ENCODE measurements at places on chromosomes 16 and 17.

- no peak for DNase-seq
Measured at GRCh38 chr16:11367483-11367906, 22.2 kb downstream of the RMI2 start.

DNA sequence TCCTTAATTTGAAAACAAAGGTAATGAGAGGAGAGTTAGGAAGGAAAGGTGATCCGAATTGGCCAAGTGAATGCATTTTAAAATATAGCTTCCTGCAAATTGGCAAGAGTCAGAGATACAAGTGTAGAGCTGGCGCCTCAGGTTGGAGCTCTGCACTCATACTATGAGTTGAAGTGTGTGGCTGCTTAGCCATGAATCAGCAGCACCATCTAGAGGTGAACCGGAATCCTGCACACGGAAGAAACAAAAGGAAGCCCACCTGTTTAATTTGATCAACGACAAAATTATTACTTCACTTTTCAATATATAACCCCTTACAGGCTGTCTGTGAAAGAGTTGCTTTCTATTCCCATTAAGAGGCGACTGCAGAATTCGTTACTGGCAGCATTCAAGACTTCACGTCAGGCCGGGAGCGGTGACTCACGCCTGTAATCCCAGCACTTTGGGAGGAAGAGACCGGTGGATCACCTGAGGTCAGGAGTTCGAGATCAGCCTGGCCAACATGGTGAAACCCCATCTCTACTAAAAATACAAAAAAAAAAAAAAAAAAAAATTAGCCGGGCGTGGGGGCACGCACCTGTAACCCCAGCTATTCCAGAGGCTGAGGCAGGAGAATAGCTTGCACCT lies 1253.7 kb upstream of the CDH8 start:
- DNase-seq = no peak

DNA sequence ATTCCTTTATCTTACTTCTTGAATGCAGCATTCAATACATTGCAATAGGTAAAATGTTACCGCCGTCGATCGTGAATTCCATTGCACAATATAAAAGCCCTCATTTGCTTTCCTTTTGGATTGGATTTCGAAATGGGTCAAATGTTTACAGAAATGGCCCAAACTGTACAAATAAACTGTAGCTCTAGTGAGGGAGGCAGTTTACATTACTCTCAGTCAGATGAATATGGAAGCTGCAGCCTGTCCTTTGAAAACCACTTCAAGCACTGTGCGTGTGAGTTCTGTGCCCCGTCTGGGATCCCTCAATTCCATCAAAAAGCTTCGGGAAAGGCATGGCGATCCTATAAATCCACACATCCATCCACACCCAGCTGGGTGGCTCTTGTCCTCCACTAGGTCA lies 258.6 kb upstream of the FOXF1 start:
- no peak for DNase-seq

GRCh38 chr16:12613131-12613991 lies 190.3 kb downstream of the CPPED1 start:
- DNase-seq = peak; percentile 17

DNA sequence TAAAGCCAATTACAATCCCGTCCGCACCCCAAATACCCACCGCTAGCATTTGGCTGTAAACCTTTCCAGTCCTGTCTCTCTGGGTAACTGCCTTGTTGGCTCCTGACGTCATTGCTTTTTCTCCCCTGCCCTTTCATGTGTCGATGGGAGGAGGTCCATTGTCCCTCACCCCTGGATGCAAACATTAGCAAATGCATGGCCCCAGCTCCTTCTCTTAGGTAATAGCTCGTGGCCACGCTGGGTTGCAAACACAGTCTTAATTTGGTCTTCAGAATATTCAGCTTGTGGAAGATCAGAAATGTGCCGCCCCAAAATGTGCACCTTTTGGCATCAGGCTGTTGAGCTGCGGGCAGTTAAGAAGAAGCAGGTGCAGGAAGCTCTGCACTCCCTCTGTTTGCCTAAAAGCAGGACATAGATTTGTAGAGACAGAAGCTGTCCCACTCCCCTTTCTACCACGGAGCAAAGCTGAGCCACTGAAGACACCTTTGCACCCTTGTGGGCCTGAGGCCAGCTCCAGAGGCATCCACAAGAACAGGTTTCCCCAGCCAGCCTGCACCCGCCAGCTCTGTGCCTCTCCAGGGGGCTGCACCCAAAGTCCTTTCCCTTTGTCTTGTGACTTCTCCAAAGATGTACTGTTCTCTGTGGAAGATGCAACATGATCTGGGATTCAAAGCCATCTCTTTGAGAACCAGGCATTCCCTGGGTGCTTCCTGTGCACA lies 127.3 kb downstream of the MGAT5B start:
- no peak for DNase-seq

DNA sequence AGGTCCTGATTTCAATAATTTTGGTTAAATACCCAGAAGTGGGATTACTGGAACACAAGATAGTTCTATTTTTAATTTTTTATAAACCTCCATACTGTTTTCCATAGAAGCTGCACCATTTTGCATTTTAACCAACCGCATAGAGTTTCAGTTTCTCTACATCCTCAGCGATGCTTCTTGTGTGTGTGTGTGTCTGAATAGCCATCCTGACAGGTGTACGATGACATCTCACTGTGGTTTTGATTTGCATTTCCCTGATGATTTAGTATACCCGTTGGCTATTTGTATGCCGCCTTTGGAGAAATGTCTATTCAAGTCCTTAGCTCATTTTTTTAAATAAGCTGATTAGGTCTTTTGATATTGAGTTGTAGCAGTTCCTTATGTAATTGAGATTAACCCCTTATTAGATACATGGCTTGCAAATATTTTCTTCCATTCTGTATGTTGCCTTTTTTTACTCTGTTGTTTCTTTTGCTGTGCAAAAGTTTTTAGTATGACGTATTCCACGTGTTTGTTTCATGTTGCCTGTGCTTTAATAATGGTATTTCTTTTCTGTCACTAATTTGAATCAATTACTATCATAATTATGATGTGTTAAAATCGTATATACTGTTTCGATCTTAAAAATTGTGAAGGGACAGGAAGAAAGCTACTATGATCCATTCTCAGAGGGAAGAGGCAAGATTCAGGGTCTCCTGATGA lies 227.2 kb upstream of the MON1B start:
- no peak for DNase-seq

- DNase-seq = no peak
Measured at GRCh38 chr16:64586781-64587180, 535.1 kb downstream of the CDH11 start.

DNA sequence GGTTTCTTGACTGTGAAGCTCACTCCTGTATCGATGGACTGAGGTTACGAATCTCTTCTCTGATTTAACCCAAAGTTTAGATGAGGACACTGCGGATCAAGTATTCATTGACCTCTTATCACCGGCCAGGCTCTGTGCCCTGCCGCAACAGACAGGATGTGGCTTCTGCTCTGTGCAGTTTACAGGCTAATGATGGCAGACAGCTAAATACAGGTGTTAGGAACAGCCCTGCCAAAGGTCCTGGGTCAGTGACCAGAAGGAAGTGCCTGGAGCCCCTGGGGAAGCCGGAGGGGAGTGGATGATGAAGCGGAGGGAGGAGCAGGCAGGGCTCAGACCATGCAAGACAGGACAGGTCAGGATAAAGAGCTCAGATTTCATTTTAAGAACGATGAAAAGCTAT lies 44.4 kb downstream of the HAPSTR1 start:
- DNase-seq = no peak

DNA sequence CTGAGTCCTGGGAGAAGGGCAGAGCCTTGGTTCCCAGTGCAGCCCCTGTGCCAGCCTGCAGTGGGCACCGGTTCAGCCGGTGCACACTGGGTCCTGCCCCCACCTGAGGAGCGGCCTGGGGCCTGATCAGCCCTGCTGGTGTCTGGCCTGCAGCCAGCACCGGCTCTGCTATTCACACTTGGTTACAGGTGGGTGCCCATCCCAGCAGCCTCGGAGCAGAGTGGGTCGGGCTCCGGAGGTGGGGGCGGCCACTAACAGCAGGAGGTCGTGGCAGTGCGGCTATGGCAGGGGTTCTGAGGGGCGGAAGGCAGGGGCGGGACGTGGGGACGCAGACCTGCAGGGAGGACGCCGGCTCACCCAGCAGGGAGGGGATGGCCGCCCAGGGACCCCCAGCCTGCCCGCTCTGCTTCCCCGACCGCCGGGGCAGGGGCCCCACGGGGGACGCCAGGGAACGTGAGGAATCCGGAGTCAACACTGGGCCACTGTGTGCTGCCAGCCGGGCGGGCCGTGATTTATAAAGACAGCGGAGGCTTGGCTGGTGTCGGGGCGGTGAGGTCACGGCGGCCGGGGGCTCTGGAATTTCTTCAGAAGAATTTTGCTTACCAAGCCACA lies 20.3 kb downstream of the METRNL start:
- no peak for DNase-seq

- no peak for DNase-seq
Measured at GRCh38 chr17:22514315-22514714, 822.0 kb downstream of the KCNJ18 start.

- DNase-seq = no peak
Measured at GRCh38 chr16:65975049-65975708, 391.3 kb upstream of the CDH5 start.

DNA sequence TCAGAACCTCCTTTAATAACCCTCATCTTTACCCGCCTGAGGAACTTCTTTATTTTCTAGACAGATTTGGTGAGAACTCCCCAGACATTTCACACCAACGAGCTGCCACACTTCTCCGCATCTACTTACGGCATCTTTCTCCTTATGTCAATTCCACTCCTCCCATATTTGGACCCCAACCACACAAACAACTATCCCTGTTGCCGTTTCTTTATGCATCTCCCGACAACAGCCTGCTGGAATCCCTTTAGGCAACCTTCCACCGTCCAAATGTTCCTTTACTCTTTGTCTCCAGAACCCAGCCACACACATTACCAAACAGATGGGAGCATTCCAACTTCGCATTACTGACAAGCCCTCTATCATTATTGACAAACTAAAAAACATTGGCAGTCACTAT lies 8.8 kb upstream of the ENDOV start:
- no peak for DNase-seq

All from stimulated activated CD4-positive, alpha-beta T cell treated with anti-CD3 and anti-CD28 coated beads, TNF-alpha, amount 100 ng/mL, for 4 hours (primary cell).